Esophagus muscularis mucosa (tissue), 4 donors: ENCODE measurements at places on chromosomes 4 and X. TPM values are rescaled to one million over a fixed set of nuclear protein-coding genes. Genes with fewer than 3 reads are reported as not detected.

DNA sequence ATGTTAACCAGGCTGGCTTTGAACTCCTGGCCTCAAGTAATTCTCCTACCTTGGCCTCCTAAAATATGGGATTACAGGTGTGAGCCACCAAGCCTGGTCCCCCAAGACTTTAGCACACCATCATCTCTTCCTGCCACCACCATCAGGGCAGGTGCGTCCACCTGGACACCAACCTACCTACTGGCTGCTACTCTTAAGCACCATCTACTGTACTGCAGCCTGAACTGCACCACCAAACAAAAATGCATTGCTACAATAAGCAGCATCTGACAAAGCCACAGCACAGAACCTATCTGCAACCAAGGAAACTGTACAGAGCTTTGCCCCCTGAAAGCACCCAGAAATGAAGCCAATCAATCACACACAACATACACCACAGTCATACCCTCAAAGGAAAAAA, 139.7 kb downstream of the EFHC2 start:
- no peak for DNase-seq
- H3K27me3 ChIP-seq: no peaks in the 10 kb centered on the region
- H3K4me1 ChIP-seq: no peaks in the 10 kb centered on the region

- no peak overlapping the region for H3K27ac ChIP-seq
- no peaks in the 10 kb centered on the region for H3K36me3 ChIP-seq
- H3K4me3 ChIP-seq: no peak overlapping the region
- no peaks in the 10 kb centered on the region for H3K4me1 ChIP-seq
- no peaks in the 10 kb centered on the region for H3K27me3 ChIP-seq
- DNase-seq: no peak
These were observed 30.4 kb downstream of the CCNQ start for GRCh38 chrX:153568451-153569011.

The PPARGC1A gene
- total RNA-seq: 13.8 TPM

The PPM1K gene
- 35.9 TPM for total RNA-seq

The PITX2 gene
- total RNA-seq: 30.3 TPM
